ENCODE measurements at places on chromosomes 3 and 15. TPM values are rescaled to one million over a fixed set of nuclear protein-coding genes. Genes with fewer than 3 reads are reported as not detected.
A peak's percentile ranks its signal among the peaks of the same experiment; 100 is the strongest.

GRCh38 chr15:53320816-53321215 lies 438.6 kb downstream of the WDR72 start:
- no peak for DNase-seq

DNA sequence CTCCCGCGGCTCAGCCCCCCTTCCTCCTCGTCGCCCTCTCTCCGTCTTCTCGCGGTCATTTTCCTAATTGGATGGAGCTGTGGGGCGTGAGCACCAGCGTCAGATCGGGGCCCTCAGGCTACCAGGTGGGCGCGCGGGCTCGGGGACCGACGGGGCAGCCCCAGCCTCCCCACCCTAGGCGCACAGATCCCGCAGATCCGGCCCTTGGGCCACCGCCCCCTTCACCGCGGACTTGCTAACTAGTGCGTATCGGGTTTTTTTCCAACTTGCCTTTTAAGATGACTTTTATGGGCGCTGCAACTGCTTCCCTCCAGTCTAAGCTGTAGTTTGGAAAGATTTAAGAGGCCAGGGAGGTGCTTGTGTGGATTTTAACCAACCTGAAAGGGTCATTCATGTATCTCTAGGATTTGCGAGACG lies 1.3 kb downstream of the ZNF710 start:
- peak; percentile 52 for DNase-seq

DNA sequence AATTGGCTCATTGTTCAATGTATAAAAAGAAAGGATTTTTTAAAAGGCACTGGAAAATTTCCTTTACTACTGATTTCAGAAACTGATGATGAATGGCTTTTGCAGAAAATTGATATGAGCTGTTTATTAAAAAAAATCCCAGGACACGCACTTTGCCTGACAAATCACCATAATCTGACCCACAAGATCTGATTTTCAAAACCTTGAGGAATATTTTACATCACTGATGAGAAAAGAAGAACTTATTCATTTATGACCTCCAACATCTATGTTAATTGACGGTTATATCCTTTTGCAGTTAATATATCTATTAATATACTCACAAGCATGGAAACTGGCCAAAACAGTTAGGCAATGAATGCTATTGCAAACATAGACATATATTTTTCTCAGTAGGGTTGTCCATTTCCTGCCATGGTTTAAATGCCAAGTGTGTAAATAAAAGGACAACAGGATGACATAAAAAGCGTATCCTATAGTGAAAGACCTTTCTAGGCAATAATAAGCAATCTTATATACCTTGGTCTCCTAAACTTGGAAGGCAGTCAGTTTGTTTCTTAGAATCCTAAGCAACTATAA lies 109.7 kb upstream of the SLC7A14 start:
- DNase-seq: no peak

DNA sequence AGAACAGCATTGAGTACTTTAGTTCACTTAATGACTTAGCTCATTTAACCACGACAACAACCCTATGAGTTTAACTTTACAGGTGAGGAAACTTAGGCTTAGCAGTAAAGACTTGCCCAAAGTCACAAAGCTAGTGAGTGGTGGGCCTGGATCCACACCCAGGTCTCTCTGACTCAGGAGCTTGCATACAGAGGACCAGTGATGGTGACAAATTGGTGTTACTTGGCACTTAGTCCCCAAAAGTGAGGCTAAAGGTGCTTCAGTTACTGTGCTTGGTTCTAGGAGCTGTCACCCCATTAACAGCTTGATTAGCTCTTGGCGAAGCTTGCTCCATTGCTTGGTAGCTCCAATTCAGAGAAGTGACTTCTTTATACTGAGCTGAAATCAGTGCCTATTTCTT lies 6.1 kb downstream of the CELF6 start:
- no peak for DNase-seq

GRCh38 chr15:78168608-78169007 lies 19.4 kb downstream of the IDH3A start:
- DNase-seq: no peak

DNA sequence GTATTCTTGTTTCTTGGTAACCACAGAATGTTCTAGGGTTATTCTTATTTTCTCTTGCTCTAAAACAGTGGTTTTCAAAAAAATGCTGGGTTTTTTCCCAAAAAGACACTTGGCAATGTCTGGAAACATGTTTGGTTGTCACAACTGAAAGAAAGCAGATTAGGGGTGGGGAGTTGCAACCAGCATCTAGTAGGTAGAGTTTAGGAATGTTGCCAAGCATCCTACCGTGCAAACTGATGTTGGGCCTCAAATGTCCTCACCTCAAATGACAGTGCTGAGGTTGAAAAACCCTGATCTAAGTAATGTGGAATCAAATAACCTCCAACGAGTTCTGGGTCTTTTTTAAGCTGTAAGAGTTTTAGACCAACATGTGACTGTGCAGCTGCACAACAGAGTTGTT lies 270.5 kb upstream of the STT3B start:
- no peak for DNase-seq

DNA sequence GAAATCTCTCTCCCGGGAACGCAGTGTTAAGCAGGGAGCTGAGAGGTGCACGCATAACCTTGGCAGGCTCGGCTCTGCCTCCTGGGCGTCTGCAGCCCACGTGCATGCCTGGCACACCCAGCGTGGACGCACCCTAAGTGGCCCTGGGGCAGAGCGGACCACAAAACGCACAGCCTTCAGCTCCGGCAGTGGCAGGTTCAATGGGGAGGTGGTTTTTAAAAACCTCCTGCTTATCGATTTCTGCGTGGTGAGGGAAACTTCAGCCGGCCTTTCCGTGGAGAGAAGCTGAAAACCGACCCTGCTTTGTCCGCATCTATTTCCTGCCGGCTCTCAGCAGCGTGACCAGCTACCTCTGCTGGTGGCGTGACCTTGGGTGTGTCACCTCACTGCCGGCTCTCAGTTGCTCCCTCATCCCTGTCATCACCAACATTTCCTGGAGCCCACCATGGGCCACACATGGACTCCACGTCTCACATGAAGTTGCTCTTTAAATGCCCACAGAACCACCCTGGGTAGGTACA lies 134.8 kb upstream of the MEF2A start:
- no peak for DNase-seq

- no peak for DNase-seq
Measured at GRCh38 chr3:55875113-55875512, 388.0 kb upstream of the WNT5A start.

DNA sequence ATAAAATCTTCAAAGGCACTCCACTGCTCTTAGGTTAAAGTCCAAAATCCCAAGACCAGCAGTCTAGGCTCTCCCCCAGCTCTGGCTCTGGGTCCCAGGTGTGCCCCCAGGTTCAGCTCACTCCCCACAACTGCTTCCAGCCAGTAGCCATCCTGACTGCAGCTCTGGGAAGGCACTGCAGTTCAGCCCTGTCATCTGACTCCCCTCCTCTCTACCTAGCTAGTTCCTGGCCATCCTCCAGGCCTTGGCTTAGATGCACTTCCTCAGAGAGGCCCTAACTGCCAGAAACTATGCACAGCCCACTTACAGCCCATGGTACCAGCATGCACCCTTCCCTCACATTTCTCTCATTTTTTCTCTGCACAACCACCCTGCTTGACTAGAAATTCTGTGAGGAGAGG lies 25.5 kb downstream of the TBC1D2B start:
- DNase-seq: no peak

DNA sequence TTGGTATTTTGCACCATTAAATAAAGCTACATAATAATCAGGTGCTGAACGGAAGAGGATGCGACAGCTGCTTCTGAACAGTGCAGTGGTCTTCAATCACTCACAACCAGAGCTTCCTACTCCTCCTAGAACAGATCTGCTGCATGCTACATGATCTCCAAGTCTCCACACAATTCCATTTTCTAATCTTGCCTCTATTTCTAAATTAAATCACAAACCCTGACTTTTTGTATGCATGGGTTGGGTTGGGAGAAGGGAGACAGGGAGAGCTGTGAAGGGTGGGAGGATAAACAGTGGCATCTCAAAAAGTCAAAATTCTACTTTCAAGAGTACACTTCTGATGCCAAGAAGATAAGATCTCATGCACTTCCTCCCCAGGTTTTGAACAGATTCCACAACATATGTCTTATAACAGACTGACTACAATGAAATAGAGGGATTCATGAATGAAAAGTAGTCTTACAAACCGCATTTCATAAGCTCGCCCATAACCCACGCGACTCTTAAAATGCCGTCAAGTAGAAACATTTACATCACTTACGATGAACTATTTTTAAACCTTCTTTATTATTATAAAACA lies 57.2 kb downstream of the CHSY1 start:
- peak; percentile 59 for DNase-seq

DNA sequence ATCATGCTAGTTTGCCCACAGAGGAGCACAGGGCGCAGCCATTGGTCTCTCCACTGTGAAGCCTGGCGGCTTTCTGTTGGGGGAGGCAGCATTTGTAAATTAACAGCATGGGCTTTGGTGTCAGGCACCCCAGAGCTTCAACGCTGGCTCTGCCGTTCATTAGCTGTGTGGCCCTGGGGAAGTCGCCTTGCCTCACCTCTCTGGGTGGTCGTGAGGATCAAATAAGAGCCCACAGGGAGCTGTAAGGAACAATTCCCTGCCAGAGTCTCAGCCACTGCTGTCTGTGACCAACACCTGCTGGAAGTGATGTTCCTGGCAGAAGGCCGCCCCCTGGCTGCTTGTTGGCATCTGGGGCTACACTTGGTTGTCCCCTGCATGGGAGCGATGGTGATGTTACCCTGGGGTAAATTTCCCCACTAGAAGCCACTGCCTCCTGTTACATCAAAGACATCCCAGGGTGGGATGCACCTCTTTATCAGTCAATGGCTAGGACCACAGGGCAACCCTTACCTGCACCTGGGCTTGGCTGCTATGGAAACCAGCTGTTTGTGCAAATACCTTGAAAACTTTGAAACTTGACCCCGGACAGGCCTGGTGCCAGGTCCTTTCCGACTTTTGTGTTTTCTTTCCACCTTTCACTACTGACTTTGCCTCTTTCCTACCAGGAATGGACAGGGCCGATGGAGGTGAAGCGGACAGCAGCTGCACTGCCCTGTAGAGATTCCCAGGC lies 36.9 kb downstream of the DNASE1L3 start:
- DNase-seq: peak; percentile 33

- no peak for DNase-seq
Measured at GRCh38 chr3:99515891-99516290, 122.5 kb upstream of the COL8A1 start.

GRCh38 chr15:79034284-79034683 lies 56.3 kb downstream of the RASGRF1 start:
- DNase-seq: no peak

DNA sequence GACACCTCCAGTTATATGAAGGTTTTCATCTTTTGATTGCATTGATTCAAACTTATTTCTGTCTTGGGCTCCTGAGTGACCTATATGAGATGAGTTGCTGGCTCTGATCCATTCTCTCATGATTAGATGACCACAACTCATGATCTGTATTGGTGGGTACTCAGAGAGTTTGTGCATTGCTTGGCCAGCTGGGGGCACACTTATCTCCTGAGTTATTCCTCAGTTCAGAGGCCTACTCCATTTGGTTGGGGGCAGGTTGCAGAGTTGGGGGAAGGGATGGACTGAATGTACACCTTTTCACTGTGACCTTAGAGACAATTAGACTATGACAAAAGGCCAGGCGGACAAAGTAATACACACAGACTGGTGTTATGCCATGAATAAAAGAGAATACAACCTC lies 166.2 kb upstream of the SEMA6D start:
- DNase-seq: no peak

DNA sequence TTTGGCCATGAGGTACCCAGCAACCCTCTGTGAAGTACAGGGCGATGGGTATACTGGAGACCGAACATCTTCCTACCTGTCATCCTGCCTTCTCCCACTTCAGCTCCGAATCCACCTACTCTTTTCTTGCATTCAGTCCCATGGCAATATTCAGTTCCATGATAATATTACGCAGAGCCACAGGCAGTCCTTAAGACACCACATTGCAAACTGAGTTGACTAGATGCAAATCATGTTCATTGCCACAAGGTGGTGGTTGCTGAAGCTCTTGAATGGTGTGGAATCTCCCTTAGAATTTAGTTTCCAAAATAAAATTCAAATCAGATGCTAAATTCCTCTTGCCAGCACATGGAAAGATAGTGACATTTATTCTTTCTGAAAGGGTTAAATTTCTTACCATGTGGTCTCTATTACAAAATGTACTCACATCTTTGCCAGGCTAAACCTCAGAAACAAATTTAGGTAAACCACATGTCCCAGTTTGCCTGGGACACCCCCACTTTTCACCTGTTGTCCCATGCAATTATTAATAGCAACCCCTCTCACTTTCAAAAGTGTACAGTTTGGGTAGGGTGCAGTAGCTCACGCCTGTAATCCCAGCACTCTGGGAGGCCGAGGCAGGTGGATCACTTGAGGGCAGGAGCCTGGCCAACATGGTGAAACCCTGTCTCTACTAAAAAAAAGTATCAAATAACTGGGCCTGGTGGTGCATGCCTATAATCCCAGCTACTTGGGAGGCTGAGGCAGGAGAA lies 1.7 kb upstream of the NME9 start:
- peak; percentile 21 for DNase-seq

DNA sequence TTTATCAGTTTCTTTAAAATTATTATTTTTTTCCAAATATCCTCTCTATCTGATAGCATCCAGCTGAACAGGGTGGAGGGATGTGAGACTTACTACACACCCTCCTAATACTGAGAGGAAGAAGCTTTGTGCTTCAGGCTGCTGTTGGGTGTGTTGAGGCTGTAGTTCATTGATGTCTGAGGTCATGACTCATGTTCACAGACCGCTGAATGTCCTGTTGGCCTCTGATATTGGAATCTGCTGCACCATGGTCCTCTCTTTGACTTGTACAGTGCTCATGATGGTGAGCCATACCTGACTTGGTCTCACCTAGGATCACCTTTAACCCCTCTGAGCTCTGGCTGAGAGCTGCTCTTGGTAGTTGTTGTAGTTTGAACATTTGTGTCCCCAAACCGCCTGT lies 302.9 kb downstream of the SATB1 start:
- peak; percentile 74 for DNase-seq

GRCh38 chr3:139425745-139426400 lies 36.4 kb upstream of the COPB2 start:
- peak; percentile 17 for DNase-seq

- DNase-seq: no peak
Measured at GRCh38 chr3:108287146-108287545, 9.2 kb upstream of the HHLA2 start.

DNA sequence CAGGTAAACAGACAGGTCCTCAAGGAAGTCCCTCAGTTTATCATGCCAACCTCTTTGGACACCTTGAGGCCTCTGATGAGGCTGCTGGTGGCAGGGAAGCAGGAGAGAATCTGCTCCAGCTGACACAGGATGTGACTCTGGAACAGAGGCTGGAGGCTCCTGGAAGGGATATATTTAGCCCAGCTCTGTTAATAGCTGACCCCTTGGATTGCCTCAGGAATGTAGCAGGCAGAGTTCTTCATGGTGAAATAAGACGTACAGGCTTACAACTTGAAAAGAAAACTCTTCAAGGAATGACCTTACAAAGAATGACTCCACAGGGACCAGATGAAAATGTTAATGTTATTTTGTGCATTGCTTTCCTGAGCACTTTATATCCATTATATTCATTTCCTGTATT lies 90.5 kb downstream of the AQP9 start:
- DNase-seq: peak; percentile 80

ANKRD63 gene
- not detected for total RNA-seq

CNTN3 gene
- not detected for total RNA-seq

RNF168 gene
- 19.9 TPM for total RNA-seq

PPP4R2 gene
- total RNA-seq: 74.0 TPM

WDR76 gene
- total RNA-seq: 58.3 TPM

PPP1R14D gene
- total RNA-seq: not detected

GOLGA6A gene
- total RNA-seq: not detected

DHX30 gene
- total RNA-seq: 57.2 TPM

All from RPMI7951 (cell line).